ENCODE measurements at places on chromosomes 12 and 14.

GRCh38 chr12:64813723-64814122 is 10.7 kb upstream of the TBC1D30 start:
- no peak for DNase-seq

GRCh38 chr14:50792051-50792477 is 38.9 kb downstream of the NIN start:
- peak; percentile 71 for DNase-seq

- DNase-seq, result peak; percentile 71
Observed at GRCh38 chr14:20857630-20858261, 33.4 kb upstream of the RNASE3 start.

DNA sequence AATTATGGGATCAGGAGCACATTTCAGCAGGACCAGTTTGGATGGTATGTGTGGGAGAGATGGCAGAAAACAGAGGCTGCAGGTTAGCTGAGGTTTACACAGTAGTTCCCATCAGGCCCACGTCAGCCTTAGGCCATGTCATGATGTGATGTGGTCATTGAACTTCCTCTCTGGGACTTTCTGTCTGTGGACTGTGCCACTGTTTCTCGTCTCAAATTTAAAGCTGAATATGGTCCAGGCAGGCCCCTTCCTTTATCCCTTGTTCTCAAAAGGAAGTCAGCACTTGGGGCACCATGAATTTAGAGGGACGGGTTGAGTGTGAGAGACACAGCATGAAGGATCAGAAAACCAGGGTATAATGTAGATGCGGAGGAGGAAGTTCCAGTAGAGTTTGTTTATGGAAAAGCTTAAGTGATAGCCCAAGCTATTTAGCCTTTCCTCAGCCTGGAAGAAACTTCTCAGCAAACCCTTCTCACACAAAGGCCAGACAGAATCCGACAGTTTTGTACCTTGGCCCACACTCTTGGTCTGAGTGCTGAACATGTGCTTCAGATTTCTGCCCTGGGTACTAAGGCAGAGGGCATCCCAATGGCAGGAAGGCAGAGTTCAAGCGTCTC is 3.6 kb upstream of the IGFBP6 start:
- DNase-seq, result no peak

GRCh38 chr12:97132270-97132669 is 225.2 kb downstream of the NEDD1 start:
- no peak for DNase-seq

GRCh38 chr12:108638997-108639822 is 5.5 kb upstream of the SELPLG start:
- DNase-seq, result no peak

DNA sequence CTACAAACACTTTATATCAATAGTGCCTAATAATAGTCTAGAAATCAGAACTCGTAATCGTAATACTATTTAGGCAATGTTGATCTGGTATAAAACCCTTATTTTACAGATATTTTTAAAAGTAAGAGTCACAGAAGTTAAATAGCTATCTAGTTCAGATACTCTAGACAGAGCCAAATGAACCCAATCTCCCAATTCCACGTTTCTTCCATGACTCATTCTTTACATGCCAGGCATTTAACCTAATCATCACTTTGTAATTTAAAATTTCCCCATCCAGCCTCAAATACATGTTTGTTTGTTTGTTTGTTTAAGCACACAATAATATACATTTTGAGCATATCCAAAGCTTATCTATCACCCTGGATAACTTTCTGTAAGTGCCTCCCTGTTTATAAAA is 36.4 kb upstream of the GARIN6 start:
- DNase-seq, result no peak

DNA sequence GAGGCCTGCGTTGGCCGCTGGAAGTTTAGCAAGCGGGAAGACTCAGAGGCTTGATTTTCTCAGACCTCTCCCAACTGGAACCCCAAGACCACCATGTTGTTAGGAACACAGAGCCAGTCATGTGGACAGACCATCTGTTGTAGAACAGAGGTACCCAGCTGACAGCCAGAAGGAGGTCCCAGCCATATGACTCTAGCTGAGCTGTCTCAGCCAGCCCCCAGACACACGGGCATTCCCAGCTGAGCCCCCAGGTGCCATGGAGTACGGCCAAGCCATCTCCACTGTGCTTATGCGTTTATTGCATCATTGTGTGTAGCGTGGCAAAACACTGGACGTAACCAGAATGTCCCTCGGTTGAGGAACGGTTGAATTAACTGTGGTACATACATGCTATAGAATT is 421.9 kb downstream of the TMEM132D start:
- DNase-seq, result no peak

GRCh38 chr12:129145381-129145780 is 292.1 kb downstream of the GLT1D1 start:
- DNase-seq, result no peak

- no peak for DNase-seq
Observed at GRCh38 chr12:117592588-117593305, 231.3 kb upstream of the NOS1 start.

DNA sequence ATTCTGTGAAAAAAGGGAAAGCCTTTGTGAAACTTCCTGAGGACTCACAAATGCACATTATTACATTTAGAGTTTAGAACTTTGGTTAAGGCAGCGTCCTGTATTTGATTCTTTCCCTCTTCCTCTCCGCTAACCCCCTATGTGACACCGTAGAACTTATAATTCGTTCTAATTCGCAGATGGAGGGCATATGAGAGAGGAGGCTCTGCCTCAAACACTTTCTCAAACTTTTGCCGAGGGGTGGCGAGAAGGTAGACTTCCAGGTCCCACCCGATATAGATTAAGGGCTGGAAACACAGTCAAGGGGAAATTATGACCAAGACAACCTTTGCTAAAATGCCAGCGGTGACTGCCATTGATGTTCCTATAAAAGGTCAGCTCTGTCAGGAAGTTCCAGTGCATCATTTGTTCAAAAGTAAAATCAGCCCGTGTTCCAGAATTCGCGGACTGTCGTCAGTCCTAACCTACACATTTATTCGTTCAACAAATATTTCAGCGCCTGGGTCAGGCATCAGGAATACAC is 904 bp upstream of the PAPOLA start:
- DNase-seq, result no peak

DNA sequence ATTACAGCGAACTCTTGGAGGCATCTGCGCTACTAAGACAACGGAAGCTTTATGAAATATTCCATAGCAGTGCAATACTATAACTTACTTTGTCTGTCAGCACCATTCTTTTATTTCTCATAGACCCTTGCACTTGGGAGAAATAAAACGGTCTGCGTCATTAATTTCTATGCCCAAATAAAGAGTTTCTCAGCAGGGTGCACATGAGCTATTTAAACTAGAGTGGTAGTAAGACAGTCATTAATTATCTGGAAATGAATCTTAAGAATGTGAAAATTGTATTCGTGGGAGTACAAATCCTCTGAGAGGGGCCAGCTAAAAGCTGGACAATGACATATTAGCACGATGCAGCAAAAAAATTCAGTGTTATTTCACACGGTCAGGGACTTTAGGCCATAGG is 903.4 kb upstream of the FOXG1 start:
- DNase-seq, result no peak

GRCh38 chr14:103819503-103820307 is 27.7 kb downstream of the PPP1R13B start:
- DNase-seq, result peak; percentile 11

DNA sequence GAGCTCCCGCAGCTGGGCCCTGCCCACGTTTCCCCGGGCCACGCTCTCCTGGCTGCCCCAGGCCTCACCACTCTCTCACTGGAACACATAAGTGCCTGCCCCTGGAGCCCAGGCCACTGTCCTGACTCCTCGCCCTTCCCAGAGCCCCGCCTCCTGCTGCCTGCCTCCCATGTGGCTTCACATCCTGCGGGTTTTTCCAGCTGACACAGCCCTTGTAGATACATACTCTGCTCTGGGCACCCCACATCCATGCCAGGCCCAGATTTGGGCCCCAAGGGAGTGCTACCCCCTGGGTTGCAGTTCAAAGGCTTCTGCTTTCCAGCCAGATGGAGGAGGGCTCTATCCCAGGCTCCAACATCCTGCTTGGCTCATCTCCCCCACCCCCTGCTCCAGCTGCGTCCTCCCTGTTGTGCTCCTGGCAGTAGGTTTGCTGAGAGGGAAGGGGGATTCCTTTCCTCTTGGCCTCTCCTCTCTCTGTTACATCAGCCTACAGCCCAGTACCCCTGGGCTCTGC is 60.1 kb downstream of the TSPAN9 start:
- no peak for DNase-seq

DNA sequence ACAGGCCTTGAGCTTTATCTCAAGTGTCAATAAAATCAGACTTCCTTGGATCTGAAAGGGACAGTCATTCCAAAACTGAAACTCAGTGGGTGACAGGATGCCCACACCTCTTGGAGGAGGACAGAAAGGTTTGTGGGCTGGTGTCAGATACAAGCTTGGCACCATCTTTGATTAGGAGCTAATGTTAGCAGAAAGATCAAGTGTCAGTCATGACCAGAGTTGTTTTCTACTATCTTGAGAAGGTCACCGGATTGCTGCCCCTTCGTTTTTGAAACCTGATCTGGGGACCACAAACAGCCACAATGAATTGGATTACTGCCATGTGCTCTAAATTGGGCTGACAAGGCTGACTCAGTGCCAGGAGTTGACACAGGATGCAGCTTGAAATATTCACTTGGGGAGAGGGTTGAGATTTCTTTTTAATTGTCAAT is 88.3 kb downstream of the OTOGL start:
- DNase-seq, result peak; percentile 85

GRCh38 chr14:104705340-104706047 is 16.1 kb downstream of the INF2 start:
- no peak for DNase-seq

GRCh38 chr12:111363578-111363977 is 5.3 kb downstream of the PHETA1 start:
- no peak for DNase-seq

GRCh38 chr12:131758016-131758739 is 47.3 kb downstream of the SFSWAP start:
- no peak for DNase-seq

- no peak for DNase-seq
Observed at GRCh38 chr14:76081642-76082041, 70.1 kb upstream of the GPATCH2L start.

DNA sequence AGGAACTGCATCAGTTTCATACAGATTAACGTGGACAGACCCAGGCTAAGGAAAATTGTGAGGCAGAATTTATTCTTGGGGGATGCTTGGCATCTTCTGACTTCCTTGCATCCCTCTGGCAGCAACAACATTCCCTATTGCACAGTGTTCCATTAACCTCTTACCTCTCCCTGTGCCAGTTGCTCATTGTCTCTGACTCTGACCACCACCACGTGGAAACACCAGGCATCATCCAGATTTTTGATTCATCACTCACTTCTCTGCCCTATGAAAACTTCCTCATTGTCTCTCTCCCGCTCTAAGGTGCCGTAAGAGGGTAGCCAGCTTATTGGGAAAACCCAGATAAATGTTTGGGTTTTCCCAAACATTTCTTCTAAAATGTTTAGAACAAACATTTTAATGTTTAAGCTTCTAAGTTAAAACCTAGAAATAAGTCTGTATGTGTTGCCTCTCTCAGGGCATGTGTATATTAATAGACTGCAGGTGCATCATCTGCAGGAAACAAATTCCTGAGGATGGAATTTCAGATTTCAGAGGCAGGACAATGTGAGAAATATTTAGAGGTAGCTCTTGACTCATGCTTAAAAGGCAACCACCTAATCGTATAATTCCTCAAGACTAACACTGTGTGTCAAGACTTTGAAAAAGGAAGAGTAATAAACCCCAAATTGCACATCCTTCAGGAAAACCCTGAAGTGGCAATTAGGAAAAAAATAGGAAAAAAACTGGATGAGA is 64.5 kb upstream of the SLC35F4 start:
- DNase-seq, result no peak

GRCh38 chr12:31119192-31119802 is 45.6 kb downstream of the DDX11 start:
- no peak for DNase-seq

DNA sequence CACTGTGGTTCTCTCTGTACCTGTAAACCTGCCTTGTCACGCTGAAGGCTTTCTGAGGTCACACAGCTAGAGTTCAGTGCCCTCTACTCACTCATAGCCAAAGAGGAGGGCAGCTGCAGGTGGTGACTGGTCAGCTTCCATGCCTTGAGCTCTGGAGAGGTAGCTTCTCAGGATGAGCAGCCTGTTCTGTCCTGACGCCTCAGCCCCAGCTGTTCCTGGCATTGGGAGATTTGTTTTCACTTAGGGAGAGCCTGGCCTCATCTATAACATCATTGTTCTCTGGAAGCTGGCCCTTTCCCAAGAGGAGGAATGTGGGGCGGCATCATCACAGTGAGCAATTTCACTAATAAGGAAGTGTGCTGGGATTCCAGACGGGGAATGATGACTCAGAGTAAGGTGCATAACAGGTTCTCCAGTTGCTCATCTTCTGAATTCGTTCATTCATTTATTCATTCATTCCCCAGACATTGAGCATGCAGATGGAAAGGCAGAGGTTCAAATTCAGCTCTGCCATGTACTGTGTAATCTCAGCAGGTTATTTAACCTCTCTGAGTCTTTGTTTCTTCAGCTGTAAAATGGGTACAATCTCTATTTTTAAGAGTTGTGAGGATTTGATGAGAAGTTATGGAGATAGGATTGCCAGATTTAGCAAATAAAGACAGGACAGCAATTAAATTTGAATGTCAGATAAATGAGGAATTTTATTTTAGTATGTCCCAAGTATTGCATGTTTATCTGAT is 255.8 kb upstream of the CRY1 start:
- DNase-seq, result no peak

DNA sequence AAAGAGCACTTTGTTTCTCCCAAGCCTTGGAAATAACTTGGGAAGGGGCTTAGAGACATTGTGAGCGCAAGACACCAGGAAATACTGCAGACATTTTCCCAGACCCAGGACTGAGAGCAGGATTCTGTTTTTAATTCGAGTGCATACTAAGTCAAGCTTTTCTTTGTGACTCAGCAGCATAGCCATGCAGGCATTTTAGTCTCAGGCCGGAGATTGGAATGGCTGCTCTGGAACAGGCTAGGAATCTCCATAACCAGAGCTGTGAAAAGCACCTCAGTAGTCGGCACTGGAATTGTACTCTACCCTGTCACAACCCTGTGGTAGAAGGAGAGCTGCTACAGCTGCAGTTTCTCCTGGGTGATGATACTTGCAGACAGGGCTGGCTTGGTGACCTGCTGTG is 28.9 kb upstream of the GARIN6 start:
- no peak for DNase-seq

GRCh38 chr14:97210202-97210601 is 413.0 kb downstream of the VRK1 start:
- no peak for DNase-seq

- DNase-seq, result no peak
Observed at GRCh38 chr14:25520821-25521220, 470.9 kb upstream of the STXBP6 start.

DNA sequence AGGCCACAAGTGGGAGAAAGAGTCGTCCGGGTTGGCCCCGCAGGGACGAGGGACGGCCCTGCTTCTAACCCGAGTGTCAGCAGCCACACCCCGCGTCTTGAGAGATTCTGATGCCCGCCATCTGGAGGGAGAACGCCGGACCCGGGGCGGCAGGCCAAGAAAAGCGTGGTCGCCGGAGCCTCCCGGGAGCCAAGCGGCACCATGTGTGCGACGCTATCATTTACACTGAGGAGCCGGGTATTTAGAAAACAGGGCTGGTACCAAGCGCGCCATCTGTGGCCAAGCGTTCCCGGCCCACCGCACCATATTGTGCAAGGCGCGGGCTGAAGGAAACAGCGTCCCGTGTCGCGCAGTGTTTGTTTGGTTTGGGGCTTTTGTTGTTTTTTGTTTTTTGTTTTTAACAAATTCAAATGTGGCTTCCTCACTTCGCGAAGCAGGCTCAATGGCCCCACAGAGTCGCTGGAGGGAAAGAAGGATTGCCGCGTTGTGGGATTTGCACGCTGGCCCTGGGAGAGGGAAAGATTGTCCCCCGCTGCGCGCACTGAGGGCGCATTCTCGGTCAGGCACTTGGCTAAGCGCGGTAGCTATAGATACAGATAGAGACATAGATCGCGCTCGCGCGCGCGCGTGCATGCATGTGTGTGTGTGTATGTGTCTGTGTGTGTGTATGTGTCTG is 153.8 kb downstream of the BCL11B start:
- no peak for DNase-seq

Measured in GM12865 (cell line).